ENCODE measurements at places on chromosomes 1 and 21.

DNA sequence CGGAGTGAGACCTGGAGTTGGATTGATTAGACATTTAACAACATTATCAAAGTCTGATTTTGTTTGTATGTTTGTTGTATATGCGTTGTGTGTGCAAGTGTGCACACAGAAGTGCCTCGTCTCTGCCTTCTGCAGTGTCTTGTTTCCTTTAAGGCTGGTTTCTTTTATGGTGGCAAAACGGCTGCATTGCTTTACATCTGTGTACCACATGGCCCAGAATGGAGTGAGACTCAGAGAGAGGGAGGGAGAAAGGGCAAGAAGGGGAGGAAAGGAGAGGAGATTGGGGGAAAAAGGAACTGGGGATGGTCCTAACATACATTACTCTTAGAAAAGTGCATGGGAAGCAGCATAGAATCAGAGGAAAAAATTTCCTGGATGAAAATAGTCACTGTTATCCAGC lies 99.7 kb upstream of the WLS start:
- no peak for DNase-seq

- no peak for DNase-seq
Measured at GRCh38 chr1:152252157-152252556, 28.2 kb upstream of the HRNR start.

GRCh38 chr1:110049801-110050601 lies 15.6 kb downstream of the STRIP1 start:
- DNase-seq, result no peak

- no peak for DNase-seq
Measured at GRCh38 chr1:6509220-6509918, 17.9 kb upstream of the PLEKHG5 start.

DNA sequence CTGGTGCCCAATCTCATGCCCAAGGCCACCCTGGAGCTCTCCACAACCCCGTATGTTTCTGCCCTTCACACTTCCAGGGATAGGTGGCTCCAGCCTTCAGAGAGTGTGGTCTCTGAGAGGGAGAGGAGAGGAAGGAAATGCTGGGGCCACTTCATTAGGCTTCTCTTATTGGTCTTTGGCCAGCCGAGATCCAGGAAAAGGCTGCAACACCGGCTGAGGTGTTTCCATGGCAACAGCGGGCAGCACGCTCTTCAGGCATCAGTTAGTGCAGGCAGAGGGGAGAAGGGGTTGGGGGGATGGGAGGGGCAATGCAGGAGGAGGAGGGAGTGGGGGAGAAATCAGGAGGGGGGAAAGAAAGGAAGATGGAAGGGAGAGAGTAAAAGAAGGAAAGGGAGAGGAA lies 275.1 kb upstream of the GJB5 start:
- DNase-seq, result no peak

DNA sequence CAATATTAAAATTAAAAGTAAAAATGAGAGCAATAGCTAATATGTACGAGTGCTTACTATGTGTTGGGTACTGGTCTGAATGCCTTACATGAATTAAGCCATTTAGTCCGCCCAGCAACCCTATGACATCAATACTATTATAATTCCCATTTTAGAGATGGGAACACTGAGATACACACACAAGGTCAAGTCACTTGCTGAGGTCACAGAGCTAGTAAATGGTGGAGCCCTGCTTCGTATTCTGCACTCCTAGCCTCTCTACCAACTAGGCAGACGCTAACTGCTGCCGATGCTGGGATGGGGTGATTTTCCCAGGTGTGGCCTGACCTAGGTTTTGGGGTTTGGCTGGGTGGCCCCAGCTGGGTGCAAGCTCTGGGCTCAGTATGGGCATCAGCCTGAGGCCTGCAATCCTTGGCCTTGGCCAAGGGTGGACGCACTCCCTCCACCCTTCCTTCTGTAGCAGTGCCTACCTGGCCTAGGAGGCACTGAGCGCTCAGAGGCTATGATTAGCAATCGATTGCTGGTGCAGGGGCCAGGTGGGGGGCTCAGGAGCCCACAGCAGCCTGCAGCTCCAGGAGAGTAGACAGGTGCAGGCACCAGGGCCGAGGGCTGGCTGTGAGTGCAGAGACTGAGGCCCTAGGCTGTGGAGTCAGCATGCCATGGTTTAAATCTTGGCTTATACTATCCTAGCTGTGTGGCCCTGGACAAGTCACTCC lies 2.7 kb downstream of the FAM131C start:
- DNase-seq, result no peak

- no peak for DNase-seq
Measured at GRCh38 chr1:15650433-15650832, 33.2 kb downstream of the DDI2 start.

DNA sequence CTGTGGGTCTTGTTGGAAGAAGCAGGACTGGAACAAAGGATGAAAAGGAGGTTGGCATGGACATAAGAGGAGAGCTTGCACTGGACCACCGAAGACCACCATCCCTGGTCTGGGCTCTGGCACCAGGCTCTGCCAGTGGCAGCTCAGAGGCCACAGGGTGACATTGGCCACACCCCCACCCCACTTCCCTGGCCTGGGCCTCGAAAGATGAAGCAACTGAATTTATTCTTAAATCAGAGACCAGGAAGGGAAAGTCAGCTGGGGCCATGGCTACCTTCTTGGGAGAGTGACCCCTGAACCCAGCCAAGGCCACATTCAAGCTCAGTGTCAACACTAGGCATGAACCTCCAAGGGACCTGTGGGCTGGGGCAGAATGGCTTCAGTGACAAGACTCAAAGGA lies 4.0 kb downstream of the KLHDC7A start:
- DNase-seq, result no peak

DNA sequence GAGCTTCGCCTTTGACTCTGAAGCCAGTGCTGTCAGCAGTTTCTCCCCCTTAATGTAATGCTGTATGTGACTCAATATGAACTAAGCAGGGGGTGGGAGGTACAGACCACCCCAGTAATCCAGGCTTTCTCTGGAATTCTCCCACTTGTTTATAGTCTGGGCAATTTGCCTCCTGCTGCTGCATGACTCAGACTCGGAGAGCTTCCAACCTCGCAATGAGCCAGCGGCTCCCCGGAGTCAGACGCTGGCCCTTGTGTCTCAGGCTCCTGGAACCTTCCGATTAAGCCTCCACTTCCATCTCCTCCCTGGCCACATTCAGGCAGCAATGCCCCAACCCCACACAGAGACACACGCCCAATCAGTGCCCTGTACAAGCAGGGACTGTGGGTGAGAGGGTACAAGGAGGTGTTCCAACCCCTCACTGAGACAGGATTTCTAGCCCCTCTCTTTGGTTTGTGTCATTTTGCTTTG lies 471.7 kb upstream of the VAMP3 start:
- DNase-seq, result no peak

GRCh38 chr1:184297244-184297750 lies 89.5 kb upstream of the C1orf21 start:
- no peak for DNase-seq

GRCh38 chr1:36919491-36920145 lies 114.7 kb downstream of the GRIK3 start:
- no peak for DNase-seq

DNA sequence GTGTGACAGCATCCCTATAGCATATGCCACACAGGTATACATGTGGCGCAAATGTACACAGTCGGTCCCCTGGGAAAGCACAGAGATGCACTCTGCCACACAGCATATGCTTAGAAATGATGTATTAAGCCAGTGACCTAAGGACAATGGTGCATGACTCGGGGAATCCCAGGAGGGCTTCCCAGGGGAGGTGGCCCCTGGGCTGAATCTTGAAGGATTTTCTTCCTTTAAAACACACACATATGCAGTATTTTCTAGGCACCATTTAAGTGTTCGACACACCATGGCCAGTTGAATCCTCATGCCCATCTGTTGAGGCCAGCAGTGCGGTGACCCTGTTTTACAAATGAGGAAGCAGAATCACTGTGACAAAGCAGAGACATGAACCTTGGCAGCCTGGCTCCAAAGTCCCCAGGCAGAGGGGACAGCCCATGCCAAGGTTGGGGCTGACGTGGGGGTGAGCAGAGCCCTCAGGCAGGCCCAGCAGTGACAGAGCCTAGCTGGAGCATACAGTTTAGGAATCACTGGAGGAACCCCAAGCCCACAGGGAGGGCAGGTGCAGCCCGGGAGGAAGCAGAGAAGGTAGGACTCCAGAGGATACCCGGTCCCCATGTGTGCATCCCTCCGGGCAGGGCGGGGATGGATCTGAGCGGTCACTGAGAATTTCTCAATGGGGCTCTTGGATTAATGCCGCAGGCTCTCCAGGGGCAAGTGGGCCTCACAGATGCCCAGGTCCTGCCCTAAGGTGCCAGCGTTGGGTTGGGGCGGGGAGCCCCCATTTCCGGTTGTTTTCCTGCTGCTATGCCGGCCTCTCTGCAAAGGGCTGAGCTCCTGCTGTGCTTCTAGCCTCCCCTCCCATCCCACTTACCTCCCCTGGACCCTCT lies 28.4 kb downstream of the WNT3A start:
- no peak for DNase-seq

GRCh38 chr1:53557369-53557768 lies 98.2 kb downstream of the DMRTB1 start:
- DNase-seq, result no peak

DNA sequence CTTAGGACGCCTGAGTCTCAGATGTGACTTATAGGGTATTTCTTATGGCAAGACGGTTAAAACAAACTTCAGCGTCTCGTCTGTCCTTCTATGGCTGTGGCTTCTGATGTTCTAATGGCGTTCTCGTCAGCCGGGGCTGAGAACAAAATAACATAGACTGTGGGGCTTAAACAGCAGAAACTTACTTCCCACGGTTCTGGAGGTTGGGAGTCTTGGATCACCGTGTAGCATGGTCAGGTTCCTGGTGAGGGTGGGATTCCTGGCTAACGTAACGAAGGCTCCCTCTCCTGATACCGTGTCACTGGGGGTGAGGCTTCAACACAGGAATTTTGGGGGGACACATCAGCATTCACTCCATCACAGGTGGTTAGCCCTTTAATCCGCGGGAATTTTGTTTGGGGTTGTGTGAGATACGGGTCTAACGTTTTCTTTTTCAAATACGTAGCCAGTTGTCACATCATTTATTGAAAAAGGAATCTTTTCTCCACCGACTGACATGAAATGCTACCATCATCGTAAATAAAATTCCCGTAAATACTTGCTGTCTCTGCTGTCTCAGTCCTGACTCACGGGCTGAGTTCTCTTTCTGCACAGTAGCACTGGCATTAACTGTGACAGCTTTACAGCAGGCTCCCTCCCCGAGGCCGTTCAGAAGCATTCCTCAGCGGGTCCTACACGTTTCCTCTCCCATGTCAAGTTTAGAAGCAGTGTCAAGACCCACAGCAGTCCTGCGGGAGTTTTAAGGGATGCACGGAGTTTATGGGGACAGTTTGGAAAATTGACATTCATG lies 8.1 kb upstream of the POFUT2 start:
- DNase-seq, result no peak

DNA sequence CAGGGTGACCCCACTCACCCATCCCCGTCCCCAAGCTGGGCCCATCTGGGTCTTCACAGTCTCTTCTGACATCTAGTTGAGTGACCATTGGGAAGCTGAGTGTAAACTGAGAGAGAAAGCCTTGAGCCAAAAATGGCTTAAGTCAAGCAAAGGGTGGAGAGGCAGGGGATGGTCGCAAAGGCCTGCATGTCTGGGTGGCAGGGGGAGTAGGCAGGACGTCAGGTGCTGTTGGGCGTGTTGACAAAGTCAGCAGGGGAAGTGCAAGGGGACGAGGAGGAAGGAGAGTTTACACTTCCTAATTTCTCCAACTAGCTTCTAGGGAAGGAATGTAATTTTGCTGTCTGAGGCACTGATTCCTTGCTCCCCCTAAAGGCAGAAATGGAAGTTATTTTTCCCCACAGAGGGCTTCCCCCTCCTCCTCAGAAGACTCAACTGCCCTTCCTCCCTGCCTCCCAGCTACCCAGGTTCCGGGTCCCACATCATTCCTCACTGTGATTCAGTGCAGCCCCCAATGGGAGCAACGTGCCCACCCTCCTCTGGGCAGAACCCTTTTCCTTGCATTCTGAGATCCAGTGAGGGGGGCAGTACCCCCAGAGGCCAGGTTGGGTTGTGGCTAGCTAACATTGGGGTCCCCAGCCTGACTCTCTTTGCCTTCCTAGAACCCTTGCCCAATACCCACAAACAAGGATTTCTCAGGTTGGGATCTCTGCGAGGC lies 1.2 kb upstream of the ADORA1 start:
- DNase-seq, result no peak

DNA sequence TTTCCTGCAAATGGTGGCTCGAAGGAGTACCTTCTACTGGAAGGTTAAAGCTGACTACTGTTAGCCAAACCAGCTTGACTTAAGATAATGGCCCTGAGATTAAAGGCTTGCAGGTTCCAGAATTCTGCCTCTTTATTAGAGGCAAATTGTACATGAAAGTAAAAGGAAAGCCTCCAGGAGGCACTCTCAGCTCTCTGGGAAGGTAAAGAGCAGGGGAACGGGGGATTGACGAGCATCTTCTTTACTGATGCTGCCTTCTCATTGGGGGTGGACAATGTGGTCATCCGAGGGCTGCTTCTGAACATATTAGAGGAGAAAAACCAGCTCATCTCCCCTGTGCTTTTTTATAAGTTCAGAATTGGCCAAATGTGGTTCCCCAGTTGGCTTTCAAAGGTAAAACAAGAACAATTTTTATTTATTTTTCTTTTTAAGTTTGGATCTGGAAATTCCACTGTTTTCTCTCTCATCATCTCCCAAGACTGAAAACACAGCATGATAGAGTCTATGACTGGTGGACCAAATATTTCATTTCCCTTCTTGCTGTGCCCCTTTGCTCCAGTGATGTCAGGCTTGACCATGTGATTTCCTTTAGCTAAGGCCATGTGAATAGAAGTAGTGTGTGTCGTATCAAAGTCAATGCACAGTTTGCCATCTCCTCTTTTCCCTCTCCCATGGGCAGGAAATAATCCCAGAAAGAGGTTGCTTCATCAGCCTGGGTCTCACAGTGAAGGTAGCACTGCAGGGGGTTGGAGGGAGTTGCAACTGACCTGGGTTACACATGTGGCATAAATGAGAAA lies 292.7 kb downstream of the PRDM2 start:
- DNase-seq, result no peak

- no peak for DNase-seq
Measured at GRCh38 chr1:46767649-46768282, 31.1 kb upstream of the CYP4B1 start.

DNA sequence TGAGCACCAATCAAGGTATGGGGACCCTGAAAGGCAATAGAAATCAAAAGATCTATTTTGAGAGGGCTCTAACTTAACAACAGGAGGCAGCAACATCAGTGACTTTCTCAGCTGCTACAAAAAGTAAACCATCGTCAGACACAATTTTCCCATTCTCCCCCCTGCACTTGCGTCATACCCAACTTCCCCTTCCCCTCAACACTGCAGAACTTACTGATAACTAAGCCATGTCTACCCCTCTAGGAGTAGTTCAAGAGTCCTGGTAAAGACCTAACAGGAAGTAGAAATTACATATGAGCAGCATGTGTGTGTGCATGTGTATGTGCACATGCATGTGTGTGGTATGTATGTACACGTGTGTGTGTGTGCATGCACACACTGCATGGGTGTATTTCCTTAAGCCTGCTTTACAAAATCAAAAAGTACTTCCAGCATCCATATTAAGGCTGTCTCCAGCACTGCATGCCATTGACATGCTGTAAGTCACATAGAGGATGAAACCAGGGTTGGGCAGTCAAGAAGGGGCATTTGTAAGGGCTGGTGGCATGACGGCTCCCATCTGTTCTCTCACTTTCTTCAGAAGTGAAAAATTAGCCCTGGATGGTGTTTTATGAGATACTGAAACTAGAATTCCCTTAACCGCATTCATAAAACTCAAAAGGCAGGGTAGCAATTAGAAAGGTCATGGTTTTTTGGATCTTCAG lies 460.1 kb upstream of the RUNX1 start:
- no peak for DNase-seq

All from stimulated activated CD8-positive, alpha-beta memory T cell treated with anti-CD3 and anti-CD28 coated beads, Interleukin-4, amount 100 ng/mL, for 1 hour (primary cell).